ENCODE measurements at places on chromosomes 4 and X.

DNA sequence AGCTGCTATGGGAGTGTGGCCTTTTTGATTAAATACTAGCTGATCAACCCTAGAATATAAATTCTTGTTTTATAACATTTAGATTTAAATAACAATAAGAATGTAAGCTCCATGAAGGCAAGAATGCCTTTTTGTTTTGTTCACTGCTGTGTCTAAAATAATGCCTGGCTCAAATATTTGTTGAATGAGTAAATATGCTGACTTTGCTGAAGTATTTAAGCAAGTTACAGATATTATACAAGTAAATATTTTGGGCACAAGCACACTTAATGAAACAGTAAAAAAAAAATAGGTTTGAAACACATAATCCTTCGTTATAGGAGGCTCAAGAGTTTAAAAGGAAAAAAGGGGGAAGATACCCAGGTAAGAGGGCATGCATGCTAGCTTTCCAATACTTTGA is 24.1 kb downstream of the FABP2 start:
- DNase-seq, result no peak

- DNase-seq, result no peak
Observed at GRCh38 chr4:119315036-119315435, 6.9 kb downstream of the FABP2 start.

- peak; percentile 30 for DNase-seq
Observed at GRCh38 chrX:107676559-107677378, 48.5 kb downstream of the PRPS1 start.

- DNase-seq, result no peak
Observed at GRCh38 chrX:41275661-41276609, 58.0 kb upstream of the DDX3X start.

GRCh38 chr4:794900-795725 is 30.8 kb downstream of the CPLX1 start:
- DNase-seq, result no peak

Data from stimulated activated CD4-positive, alpha-beta T cell treated with anti-CD3 and anti-CD28 coated beads, Interleukin-15, amount 100 ng/mL, for 1 hour (primary cell).